ENCODE measurements at places on chromosomes 7 and 10.

GRCh38 chr10:31770307-31770902, 158.2 kb downstream of the ARHGAP12 start:
- no peak for DNase-seq

DNA sequence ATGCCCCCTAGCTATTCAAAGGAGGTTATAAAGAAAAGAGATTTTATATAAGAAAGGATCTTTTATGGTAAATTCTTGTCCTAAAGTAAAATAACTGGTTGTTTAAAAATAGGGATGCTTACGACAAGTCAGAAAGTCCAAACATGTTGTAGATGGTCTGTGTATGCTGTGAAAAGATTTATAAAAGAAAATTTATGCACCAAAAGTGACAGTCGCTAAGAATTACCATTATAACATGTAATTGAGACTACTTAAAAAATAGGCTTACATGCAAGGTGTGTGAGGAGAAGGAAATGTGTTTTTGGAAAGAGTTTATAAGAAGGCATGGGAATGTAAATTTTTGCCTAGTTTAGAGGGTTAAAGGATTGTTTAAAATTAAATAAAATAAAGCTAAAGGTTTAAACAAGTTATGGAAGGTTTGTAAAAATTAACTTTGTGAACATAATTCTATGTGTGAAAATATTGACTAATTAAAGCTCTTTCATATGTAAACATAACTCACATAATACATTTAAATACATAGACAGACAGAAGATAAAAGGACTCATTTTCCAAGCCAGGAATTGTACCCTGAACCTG, 118.5 kb downstream of the LYZL1 start:
- DNase-seq, result no peak

- DNase-seq, result peak; percentile 47
Measured at GRCh38 chr7:30134611-30135300, at the start of gene MTURN. MTURN (plus strand) TSS chr7:30134986; CDS start chr7:30135137, 151 bp downstream.

- no peak for DNase-seq
Measured at GRCh38 chr7:99440195-99440594, 1.5 kb downstream of the CPSF4 start.
